ENCODE measurements at places on chromosomes 4 and X.
A peak's percentile ranks its signal among the peaks of the same experiment; 100 is the strongest.

DNA sequence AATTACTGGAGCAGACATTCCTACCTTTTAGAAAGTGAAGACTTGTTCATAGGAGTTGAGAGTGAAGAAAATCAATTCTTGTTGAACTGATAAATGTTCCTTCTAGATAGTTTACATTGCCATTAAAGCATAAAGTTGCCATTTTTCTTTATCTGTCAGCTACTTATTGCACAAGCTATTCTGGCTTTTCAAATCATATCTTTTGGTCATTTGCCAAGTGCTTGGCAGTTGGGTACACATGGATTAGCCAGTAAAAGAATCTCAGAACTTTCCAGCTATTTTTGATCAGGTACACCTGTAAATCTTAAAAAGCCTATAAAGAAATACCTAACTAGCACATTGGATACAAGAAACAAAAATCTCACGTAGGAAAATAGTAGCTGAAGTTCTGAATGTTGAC lies 56.4 kb upstream of the PNPLA4 start:
- no peak for DNase-seq

- DNase-seq, result no peak
These were observed 358.6 kb upstream of the NOCT start for GRCh38 chr4:138656990-138657389.

- peak; percentile 10 for DNase-seq
These were observed 43.7 kb downstream of the NSG1 start for GRCh38 chr4:4430492-4431195.

DNA sequence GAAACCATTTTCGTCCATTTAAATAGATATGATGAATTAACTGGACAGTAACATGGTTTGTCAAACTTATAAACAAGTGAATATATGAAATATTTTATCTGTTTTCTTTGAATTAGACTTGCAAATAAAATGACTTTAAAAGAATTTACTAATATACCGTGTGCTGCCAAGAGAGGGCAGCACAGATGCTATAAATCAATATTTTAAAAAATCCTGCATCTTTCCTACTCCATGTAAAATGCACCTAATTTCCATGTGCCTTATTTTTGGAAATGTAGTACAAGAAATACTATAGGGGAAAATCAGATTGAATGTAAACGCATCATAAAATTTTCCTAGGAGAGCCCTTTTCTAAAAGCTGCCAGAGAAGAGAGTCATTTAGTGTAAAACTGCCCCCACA lies 62.2 kb downstream of the PRKX start:
- DNase-seq, result no peak

DNA sequence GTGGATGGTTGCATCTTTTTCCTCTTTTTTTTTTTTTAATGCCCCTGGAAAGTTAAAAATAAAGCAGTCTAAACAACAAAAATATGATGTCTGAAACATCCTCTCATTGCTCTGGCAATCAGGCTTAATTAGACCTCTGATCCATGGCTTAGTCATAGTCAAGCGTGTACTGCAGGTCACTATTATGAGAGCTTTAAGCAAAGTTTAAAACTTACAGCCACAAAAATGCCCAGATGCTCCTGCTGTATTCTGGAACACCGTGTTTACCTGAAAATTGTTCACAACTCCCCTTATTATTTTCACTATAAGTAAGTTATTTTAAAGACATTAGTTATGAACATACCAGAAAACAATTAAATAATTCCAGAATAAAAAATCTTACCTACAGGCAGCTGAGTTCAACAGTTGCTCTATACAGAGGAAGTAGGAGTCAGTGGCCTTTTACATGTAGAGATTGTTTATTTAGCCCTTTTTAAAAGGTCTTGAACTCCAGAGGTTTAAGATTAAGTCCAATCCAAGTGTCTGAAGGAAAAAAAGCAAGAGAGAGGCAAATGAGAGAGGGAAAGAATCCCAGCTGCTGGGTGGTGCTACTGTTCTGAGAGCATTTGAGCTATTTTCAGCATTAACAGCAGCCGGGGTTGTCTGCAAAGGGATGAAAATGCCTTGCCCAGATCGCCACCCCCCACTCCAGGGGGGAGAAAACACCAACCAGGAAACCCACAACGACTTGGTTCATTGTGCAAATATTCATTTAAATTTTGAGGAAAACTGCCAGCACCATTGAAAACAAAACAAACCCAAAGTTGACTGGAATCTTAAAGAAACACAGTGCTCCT lies 36.9 kb downstream of the SORBS2 start:
- DNase-seq, result no peak

GRCh38 chrX:128862557-128862956 lies 660.7 kb downstream of the SMARCA1 start:
- DNase-seq, result no peak

DNA sequence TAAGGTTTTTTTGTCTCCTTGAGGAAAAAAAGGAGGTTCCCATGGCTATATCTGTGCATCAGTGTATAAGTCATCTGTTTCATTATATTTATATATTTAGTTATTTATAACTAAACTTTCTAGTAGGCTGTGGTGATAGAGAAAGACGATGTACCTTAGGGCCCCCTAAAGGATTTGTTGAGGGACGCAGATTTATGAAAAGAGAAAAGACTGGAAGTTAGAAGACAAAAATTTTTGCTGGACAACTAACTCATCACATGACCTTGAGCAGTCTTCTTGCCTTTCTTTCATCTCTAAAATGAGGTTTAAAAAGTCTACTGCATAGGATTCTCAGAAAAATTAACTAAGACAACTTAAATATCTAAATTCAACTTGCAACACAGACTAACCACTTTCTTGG lies 6.1 kb downstream of the GASK1B start:
- DNase-seq, result no peak

DNA sequence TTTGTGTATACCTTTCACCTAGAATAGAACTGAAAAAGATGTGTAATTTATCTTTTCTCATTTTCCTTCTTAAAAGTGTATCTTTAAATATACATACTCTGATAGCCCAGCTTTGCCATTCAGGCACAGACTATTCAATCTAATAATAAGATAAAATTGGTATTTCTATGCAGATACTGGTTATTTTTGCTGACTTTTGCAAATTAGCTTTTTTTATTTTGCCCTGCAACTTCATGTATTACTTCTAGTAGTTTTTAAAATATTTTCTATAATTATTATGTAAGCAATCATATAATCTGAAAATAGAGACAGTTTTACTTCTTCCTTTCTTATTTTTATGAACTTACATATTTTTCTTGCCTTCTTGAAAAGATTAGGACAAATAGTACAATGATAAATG lies 45.4 kb upstream of the FREM3 start:
- no peak for DNase-seq

DNA sequence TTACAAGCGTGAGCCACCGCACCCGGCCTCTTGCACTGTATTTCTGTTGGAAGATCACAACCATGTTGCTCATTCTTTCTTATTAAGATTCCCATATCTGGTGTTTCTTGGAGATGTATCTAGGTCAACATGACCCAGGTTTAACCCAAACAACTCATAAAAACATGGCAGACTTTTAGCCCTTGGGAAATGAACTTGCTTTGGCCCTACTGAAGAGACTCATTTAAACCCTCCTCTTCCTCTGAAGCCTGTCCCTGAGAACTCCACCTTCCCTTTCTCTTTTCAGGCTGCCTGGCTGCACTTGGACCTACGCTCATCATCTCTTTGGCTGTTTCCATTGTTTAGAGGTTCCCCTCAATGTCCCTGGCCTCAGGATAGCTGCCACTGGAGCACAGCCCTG lies 22.8 kb upstream of the OPN1LW start:
- DNase-seq, result no peak

GRCh38 chr4:16224264-16225166 lies 1.8 kb downstream of the TAPT1 start:
- DNase-seq, result no peak

GRCh38 chr4:112170451-112170993 lies 25.3 kb downstream of the FAM241A start:
- DNase-seq, result no peak

GRCh38 chr4:97496298-97496873 lies 646.9 kb downstream of the STPG2 start:
- DNase-seq, result no peak
